ENCODE measurements at places on chromosomes 7 and 10.

DNA sequence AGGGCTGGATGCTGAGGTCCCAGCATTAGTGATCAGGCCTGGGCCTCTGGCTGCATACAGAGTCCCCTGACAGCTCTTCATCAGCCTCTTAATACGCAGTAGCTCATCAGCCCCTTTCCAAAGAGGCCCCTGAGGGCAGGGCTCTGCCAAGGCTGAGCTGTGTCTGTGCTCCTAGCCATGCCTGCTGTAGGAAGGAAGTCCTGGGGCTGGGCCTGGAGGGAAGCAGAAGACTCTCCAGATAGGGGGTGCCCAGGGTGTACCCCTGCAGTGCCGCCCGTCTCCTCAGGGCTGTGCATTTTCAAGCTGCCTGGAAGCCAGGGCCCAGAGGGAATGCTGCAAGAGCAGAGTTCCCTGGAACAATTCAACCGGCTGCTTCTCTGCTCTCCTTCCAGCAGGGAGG, 7.3 kb upstream of the RET start:
- DNase-seq = no peak

GRCh38 chr10:119896937-119897770, 4.6 kb downstream of the SEC23IP start:
- DNase-seq = no peak

GRCh38 chr7:110962374-110962773, 128.6 kb upstream of the LRRN3 start:
- no peak for DNase-seq

GRCh38 chr10:3469639-3470020, 297.0 kb upstream of the PITRM1 start:
- no peak for DNase-seq

GRCh38 chr7:34362621-34363020, 295.4 kb upstream of the NPSR1 start:
- DNase-seq = no peak

GRCh38 chr7:92809397-92809759, 27.0 kb downstream of the CDK6 start:
- DNase-seq = no peak

DNA sequence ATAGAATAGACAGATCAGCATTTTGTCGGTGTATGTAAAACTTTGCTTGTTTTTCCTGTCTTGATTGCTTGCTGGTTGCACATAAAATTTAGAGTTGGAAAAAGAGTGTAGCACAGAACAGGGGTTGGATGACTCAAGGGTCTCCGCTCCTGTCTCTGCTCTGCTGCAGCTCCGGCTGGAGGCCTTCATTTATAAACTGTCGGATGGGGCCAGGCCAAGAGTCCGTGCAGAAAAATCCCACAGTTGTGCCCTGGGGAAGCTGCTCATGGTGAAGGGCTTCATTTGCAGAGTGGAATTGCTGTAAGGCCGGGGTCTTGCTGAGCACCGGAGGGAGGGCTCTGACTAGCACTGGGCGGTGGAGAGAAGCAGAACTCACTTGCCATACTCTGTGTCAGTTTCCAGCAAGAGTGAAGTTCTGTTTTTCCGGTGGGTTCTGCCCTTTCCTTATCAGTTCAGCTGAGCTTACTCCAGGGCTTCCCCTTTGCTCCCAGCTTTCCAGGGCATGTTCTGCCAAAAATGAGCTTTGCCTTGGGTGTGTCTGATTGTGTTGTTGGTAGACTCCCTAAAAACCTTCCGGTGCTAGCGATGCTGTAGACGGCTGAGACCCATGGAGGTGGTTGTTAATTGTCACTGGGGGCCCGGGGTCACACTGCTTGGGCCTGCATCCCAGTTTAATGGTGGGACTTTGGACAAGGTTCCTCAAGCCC, 67.2 kb downstream of the CAMK1D start:
- no peak for DNase-seq

DNA sequence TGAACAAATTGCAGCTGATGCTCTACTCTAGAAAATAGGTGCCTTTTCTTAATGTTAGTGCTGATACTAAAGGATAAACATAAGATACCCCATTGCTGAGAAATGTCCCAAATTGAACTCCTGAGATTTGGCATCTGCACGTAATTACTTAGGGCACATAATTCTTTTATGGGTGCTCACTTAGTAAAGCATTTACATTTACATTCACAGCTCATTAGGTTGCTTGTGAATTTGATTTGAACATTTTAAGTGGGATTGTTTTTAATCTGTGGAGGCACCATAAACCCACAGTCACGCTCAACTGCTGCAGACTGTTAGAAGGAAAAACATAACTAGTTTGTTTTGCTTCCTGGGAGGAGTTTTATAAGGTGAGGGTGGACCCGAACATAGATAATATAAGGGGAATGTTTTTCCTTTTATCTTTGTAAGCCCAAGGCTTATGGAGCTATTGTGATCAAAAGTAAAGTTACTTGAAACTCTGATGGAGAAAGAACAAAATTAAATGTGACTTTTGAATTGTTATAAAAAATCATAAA, 560.8 kb downstream of the REEP3 start:
- no peak for DNase-seq

DNA sequence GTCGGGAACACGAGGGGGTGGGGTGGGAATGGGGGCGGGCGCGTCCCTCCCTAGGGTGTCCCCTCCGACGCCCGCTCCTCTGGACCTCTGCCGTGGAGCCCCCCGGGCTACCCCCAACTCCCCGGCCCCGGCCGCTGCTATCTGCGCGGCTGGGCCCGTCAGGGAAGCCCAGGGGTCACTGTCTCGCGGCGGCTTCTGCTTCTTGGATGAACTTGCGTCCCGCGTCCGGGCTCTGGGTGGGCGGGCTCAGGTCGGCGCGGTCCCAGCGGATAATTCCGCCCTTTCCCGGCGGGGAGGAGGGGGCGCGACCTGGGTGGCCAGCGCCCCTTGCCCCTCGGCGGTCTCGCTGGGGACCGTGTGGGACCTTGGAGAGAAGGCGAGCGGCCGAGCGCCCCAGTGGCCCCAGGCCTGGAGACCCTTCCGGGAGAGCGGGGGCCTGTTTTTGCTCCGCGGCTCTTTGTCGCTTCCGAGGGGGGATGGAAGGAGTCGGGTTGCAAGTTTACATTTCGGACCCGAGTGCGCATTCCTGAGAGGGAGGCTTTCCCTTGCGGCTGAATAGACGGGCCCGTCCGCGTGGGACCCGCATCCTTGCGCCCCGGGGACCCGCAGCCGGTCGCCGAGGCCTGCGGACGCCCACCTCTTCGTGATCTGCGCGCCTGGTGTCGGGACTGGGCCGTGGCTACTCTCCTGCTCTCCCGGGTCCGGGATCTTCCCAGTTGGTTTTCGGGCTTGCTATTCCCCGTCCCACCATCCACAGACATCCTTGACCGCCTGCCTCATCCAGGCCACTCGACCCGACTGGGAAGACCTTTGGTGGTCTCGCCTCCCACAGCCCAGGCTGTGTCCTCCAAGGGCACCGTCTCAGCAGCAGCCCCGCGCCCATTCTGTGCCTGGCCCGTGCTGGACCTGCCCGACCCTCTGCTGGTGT, 812 bp downstream of the DOCK1 start:
- DNase-seq = no peak

DNA sequence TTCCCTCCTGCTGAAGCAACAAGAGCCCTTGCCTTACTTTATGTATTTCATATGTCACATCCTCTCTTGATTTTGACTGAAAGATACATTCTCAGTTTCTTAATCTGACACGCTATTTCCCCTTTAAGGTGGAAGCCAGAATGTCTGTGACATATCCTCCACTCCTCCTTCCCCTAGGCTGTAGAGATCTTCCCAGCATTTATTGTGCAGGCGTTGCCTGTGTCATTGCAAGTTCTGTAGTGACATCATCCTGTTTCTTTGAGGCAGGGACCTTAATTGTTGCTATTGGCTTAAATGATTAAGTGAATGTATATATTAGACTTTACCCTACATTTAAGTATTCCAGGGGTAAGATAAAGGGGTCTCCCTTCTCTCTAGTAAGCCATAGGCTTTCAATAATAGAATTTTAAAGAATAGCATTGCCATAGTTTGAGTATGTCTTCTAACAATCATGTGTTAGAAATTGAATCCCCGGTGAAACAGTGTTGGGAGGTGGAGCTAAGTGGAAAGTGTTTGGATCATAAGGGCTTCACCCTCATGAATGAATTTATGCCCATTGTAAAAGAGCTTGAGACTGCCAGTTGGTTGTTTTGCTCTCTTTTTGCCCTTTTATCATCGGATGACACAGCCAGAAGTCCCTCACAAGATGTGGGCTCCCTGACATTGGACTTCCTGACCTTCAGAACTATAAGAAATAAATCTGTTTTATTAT, 189.5 kb upstream of the CDC14C start:
- no peak for DNase-seq

DNA sequence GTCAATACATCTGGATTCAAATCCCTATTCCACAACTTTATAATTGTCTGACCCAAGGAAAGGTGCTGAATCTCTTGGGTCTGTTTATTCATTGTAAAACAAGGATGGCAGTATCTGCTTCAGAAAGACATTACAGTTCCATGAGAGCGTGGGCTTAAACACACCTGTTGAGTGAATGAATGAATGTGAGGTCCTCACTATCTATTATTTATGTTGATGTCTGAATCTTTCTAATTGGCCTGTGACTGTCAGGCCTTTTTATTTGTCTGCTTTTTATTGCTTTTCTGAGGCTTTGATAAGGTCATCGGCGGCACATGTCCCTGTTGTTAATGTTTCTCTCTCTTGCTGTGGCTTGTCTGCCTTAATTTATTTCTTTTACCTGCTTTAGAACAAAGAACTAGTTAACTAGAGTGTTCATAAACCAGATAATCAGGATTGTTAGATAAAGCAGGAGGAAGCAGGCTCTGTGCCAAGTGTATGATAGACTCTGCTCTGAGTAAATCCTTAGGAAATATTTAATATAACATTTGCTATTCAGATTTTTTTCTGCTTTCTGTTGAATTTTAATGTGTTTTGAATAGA, 42.3 kb upstream of the CYCS start:
- no peak for DNase-seq

GRCh38 chr7:152910545-152911225, 151.1 kb downstream of the ACTR3B start:
- DNase-seq = no peak

- no peak for DNase-seq
These were observed 18.6 kb downstream of the NRP1 start for GRCh38 chr10:33315891-33316290.

DNA sequence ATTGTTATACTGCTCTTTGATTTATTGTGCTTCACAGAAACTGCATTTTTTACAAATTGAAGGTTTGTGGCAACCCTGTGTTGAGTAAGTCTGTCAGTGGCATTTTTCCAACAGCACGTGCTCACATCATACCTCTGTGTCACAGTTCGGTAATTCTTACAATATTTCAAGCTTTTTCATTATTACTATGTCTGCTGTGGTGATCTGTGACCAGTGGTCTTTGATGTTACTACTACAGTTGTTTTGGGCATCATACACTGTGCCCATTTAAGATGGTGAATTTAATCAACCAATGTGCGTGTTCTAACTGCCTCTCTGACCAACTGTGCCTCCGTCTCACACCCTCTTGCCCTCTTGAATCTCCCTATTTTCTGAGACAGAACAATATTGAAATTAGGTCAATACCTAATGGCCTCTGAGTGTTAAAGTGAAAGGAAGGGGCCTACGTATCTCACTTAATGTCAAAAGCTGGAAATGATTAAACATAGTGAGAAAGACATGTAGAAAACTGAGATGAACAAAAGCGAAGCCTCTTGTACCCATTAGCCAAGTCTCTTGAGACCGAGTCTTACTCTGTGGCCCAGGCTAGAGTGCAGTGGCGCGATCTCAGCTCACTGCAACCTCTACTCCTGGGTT, 20.2 kb upstream of the ASL start:
- no peak for DNase-seq

- DNase-seq = no peak
These were observed 272.1 kb downstream of the BMPER start for GRCh38 chr7:34177476-34177875.

DNA sequence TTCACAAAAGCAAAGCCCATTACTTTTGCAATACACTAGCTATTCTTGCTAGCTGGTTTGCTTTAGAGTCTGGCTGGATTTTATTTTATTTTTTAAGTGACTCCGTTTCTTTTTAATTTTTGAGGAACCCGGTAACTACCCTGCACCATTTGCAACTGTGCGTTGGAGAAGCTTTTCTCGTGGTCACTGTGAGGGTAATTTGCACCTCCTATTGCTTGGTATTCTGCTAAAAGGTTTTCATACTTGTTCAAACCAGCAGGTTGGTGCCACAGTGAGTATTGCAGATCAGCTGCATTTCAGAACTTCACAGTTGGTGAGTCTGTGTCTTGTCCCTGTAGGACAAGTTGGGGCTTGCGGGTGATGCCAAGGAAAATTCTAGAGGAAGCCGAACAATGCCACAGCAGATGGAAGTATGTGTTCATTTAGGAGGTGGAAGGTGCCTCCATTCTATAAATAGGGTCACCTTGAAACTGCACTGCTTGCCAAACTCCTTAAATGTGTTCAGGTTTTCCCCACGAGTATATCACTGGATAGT, 3.9 kb upstream of the NMT2 start:
- DNase-seq = no peak

GRCh38 chr10:90051474-90051873, 350.1 kb downstream of the KIF20B start:
- no peak for DNase-seq

GRCh38 chr10:86295791-86296190, 70.8 kb downstream of the GRID1 start:
- peak; percentile 6 for DNase-seq

- DNase-seq = no peak
These were observed 62.3 kb downstream of the TMEM26 start for GRCh38 chr10:61390851-61391250.

GRCh38 chr10:17905491-17905890, 46.2 kb upstream of the SLC39A12 start:
- no peak for DNase-seq

- no peak for DNase-seq
These were observed 135.9 kb upstream of the EEPD1 start for GRCh38 chr7:36017111-36017510.

GRCh38 chr7:149862156-149862555, 11.6 kb upstream of the ATP6V0E2 start:
- no peak for DNase-seq

GRCh38 chr7:97006816-97007582, 1.6 kb downstream of the DLX6 start:
- DNase-seq = no peak

DNA sequence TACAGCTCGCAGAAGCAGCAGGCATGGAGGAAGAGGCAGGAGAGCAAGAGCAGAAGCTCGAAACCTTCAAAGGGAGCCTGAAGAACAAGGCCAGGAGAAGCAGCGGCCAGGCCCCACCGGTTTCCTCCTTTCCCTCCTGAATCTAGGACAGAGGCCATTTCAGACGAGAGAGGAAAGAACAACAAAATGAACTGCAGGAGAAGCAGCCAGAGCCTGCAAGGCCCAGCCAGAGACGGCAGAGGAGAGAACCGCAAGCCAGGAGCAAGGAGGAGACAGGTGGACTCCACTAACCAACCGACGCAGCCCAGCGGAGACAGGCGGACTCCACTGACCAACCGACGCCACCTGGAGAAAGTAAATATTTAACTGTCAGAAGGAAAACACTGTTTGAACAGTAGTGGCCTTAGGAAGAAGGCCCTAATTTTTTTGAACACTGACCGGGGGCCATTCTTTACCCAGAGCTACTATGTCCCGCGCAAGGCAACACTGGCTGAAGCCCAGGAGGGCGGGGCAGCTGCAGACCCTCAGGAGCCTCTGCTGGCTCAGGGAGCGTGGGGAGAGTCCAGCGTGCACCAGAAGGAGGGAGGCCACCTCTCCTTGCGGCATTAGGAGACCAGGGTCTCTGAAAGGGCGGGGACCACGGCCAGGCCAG, 559.2 kb downstream of the PTPRN2 start:
- DNase-seq = no peak

Measured in activated naive CD4-positive, alpha-beta T cell treated with anti-CD3 and anti-CD28 coated beads, Interleukin-2, amount 50 U/mL, for 72 hours (primary cell).